ENCODE measurements at places on chromosomes 1 and 21.

GRCh38 chr1:156428746-156429288 lies 59.8 kb downstream of the RHBG start:
- no peak for DNase-seq
- H3K27ac ChIP-seq, result no peak overlapping the region
- no peak overlapping the region for H3K4me3 ChIP-seq
- peaks cover 53% of the 10 kb centered on the region for H3K27me3 ChIP-seq
- no peaks in the 10 kb centered on the region for H3K36me3 ChIP-seq
- no peaks in the 10 kb centered on the region for H3K4me1 ChIP-seq

- DNase-seq, result peak; percentile 81
- peaks cover 7% of the 10 kb centered on the region for H3K36me3 ChIP-seq
- no peak overlapping the region for H3K4me3 ChIP-seq
- no peaks in the 10 kb centered on the region for H3K27me3 ChIP-seq
- peaks cover 41% of the 10 kb centered on the region for H3K4me1 ChIP-seq
Observed at GRCh38 chr1:234601301-234602017, 8.5 kb downstream of the IRF2BP2 start.

DNA sequence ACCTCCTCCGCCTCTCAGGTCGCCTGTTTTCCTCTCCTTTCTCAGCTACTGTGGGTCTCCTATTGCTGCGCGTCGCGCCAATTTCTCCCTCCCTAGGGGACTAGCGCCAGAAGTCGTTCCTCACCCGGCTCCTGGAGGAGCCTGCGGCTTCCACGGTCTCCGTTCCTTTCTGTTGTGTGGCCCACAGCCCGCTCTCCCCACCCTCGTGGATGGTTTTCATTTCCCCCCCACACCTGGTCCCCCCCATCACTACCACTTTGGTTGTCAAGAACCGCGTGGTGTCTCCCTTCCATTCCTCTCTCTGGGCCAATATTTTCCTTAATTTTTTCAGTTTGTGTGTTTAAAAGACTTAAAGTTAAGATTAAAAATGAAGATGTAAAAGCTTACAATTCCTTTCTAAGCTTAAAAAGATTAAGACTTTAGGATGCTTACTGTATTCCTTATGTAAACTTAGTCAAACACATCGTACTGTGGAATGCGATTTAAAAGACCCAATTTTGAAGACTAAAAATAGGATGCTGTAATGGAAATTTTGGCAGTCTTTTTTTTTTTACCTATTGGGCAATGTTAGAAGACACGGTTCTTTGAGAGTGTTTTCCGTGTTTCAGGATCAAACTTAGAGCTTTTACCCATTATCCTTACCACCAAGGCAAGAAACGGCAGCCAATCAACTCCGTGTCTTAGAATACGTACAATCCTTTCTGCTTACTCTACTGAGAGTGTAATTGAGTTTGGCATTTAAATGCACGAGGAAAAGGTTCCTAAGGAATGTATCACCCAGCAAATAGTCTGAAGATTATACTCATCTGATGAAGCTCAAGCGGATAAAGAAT lies 773 bp downstream of the CNST start:
- peak overlapping the region; percentile 79 for H3K4me3 ChIP-seq
- peaks cover 37% of the 10 kb centered on the region for H3K4me1 ChIP-seq
- no peak for DNase-seq

DNA sequence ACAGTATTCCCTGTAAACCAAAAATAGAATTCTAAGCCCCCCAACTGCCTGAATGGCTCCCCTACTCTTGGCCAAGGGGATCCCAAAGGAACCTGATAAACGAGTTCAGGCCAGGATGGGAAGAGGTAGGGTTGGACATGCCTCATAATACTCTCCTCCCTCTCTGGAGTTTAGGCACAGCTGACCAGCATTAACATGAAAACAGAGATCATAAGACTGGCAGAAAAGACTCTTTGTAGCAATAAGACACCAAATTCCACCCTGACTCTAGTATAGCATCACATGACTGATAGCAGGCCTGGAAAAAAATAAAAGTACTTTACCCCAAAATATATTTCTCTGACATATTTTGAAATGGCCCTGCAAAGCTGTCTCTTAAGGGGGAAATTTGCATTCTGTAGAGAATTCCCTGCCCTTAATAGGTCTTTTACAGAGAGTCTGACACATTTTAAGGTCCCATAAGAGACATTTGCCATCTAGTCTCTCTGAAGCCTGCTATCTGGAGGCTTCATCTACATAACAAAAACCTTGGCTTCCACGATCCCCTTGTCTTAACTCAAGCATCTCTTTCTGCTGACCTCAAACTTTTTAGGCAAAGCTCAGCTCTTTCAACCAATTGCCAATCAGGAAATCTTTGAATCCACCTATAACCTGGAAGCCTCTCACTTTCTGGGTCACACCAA lies 55.9 kb downstream of the SIK1 start:
- DNase-seq, result no peak
- H3K36me3 ChIP-seq, result no peaks in the 10 kb centered on the region
- H3K4me1 ChIP-seq, result peaks cover 9% of the 10 kb centered on the region
- no peak overlapping the region for H3K4me3 ChIP-seq
- no peak overlapping the region for H3K27ac ChIP-seq

DNA sequence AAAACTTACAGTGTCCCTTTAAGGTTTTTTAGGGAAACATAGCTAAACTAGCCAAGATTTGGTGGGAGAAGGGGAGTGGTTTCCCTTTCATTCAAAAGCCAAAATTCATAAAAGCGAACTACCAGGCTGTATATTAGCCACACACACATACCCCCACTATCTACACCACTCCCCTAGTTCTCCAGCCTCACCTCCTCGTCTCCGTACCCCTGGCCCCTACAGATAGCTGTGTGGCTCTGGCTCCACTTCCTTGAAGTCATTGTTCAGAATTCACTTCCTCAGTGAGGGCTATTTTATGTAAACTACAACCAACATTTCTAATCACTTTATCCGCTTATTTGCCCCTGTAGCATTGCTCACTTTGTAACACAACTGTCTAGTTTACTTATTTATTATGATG lies 5.3 kb upstream of the DPH5 start:
- H3K27me3 ChIP-seq, result no peaks in the 10 kb centered on the region
- DNase-seq, result no peak
- peaks cover 6% of the 10 kb centered on the region for H3K4me1 ChIP-seq
- no peaks in the 10 kb centered on the region for H3K36me3 ChIP-seq
- no peak overlapping the region for H3K27ac ChIP-seq

DNA sequence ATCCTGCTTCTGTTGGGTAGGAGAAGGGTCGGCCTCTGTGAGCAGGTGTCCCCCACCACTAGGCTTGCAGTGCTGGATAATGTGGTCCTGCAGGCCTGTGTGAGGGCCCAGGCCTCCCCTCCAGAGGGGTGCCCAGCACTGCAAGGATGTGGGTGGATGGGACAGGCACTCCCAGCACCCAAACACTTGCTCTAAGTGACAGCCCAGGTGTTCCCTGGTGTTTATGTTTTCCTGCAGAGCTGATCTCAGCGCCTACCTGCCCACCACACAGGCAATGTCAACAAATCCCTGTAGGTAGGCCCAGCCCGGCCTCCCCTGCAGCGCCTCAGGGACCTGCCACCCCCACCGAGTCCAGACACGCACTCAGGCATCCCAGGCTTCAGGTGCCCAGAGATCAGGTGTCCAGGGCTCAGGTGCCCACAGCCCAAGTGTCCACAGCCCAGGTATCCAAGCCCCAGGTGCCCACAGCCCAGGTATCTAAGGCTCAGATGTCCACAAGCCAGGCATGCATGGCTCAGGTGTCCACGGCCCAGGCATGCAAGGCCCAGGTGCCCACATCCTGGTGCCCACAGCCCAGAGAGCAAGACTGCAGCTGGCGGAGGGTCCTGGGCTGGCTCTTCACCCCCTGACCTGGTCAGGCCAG lies 59.2 kb downstream of the WNT9A start:
- H3K4me1 ChIP-seq, result peaks cover 33% of the 10 kb centered on the region
- no peak for DNase-seq
- H3K27me3 ChIP-seq, result peaks cover 4% of the 10 kb centered on the region
- no peak overlapping the region for H3K4me3 ChIP-seq

DNA sequence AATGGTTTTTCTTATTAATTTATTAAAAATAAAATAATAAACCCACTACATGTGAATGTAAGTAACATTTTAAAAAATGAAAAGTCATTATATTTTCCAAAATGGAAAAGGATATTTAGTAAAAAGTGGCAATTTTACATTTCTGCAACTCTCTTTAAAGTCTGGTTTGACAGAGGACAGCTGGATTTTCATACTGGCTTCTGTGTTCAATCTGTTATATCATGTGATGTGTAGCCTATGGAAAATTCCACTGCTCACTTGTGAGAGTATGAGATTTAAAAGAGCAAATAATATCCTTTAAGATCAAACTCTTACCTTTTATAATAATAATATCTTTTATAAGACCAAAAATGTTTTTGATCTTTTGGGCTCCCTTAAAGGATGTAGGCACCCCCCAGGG lies 33.7 kb downstream of the PCP4 start:
- no peak overlapping the region for H3K4me3 ChIP-seq
- no peak overlapping the region for H3K27ac ChIP-seq
- no peak for DNase-seq

DNA sequence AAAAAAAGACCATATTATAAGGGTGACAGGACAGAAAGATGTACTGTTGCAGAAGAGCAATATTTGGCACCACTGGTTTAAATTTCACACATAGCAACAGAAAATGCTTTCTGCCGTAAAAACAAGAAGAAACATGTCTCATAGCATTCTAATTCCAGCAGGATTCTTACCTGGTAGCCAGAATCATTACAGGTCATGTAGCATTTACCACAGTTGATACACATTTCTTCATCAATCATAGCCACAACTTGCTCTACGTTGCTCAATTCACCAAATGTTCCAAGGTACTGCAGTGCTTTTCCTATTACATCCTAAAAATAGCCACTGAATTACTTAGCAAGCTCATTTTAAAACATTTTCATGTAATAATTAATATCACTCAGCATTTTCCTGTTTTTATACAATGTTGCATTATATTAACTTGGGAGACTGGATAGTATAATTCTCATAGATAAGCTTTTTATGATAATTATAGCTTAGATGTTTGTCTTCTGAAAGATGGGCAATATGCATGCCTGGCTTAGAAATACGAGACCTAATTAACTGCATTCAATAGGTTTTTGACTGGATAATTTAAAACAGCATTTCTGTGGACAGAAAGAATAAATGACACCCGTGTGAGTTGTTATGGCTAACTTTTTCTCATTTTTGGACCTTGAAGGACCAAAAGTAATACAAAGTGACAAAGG lies 360.7 kb downstream of the PTBP2 start:
- H3K27me3 ChIP-seq, result no peaks in the 10 kb centered on the region
- H3K27ac ChIP-seq, result no peak overlapping the region
- H3K4me3 ChIP-seq, result no peak overlapping the region
- no peak for DNase-seq
- no peaks in the 10 kb centered on the region for H3K36me3 ChIP-seq

Data from natural killer cell (primary cell).